ENCODE measurements at places on chromosomes 16 and 17.

- no peak for DNase-seq
Observed at GRCh38 chr16:12542818-12543699, 260.6 kb downstream of the CPPED1 start.

GRCh38 chr16:57948027-57948426, 22.9 kb downstream of the CNGB1 start:
- no peak for DNase-seq

- no peak for DNase-seq
Observed at GRCh38 chr16:31460582-31461002, 1.3 kb downstream of the ARMC5 start.

DNA sequence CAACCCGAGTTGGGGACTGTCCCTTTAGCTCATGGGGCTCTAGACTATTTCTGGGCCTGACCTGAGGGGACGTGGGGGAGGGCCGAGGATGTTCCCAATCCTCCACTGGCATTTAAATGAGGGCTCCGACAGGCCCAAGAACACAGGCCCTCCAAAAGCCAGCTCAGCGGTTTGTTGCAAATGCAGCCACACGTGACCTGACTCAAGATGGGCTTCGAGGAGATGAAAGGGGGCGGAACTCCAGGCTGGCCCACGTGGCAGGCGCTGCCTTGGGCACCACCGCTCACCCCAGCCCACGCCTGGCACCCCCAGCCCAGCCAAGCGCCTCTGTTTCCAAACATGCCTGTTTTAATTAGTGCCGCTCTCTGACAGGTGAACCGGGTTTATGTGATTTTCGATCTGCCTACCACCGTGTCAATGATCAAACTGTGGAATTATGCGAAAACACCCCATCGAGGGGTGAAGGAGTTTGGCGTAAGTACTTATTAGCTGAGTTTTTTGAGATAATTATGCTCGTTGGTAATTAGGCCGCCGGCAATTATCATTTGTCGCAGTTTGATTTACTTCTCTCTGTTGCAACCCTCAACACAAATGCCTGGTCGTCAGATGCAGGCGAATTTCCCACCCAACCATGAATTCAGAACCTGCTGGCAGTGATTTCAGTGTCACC, 226.7 kb downstream of the KATNIP start:
- no peak for DNase-seq

GRCh38 chr17:49715216-49715615, 7.5 kb upstream of the SLC35B1 start:
- peak; percentile 40 for DNase-seq

DNA sequence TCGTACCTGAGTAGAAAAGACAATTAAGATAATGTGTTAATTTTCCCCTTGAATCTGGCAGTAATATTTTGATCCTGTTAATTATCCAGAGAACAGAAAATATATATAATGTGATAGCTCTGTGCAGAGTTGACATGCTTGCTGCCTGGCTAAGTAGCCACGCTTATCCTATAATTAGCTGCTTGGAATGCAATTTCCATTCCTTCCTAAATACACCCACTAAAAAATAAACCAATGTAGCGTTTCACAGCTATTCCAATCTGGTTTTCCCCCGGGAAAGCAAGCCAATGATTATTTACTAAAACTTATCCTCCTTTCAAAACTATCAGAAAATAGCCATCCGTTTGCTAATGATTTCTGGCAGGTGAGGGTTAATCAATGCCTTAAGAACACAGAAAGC, 134.5 kb upstream of the IRX5 start:
- DNase-seq: no peak

GRCh38 chr16:12260647-12261262, 284.2 kb downstream of the SNX29 start:
- DNase-seq: no peak

GRCh38 chr16:28196387-28196987, 15.3 kb downstream of the XPO6 start:
- no peak for DNase-seq

- no peak for DNase-seq
Observed at GRCh38 chr16:84069540-84069939, 26.9 kb upstream of the SLC38A8 start.

Data from activated naive CD8-positive, alpha-beta T cell treated with anti-CD3 and anti-CD28 coated beads, Interleukin-2, amount 50 U/mL, for 24 hours (primary cell).